ENCODE measurements at places on chromosomes 11 and 22.
A peak's percentile ranks its signal among the peaks of the same experiment; 100 is the strongest.

- no peak for DNase-seq
These were observed 8.2 kb downstream of the PDGFB start for GRCh38 chr22:39236321-39237317.

GRCh38 chr11:11620921-11621572 is 758 bp downstream of the GALNT18 start:
- DNase-seq, result peak; percentile 38

DNA sequence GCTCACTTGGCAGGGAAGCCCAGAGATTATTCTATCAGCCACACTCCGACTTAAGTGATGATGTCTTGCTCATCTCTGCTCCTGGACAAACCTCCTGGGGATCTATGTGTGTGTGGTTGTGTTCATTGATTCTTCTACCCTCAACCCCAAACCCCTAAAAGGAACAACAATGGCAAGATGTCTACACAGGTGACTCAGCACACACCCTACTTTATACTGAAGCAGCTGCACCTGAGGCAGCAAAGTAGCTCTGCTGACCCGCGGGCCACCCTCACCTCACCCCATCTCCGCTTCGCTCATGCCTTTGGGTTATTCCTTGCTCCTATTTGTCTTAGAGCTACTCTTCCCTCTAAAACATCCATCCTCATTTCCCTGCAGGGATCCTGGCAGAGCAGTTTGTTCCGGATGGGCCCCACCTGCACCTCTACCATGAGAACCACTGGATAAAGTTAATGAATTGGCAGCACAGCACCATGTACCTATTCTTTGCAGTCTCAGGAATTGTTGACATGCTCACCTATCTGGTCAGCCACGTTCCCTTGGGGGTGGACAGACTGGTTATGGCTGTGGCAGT is 38.7 kb downstream of the TMEM45B start:
- DNase-seq, result no peak

GRCh38 chr22:44026066-44026629 is 2.0 kb downstream of the PARVB start:
- DNase-seq, result no peak

GRCh38 chr11:34623463-34623862 is 2.6 kb downstream of the EHF start:
- no peak for DNase-seq

GRCh38 chr11:115300660-115301428 is 203.4 kb downstream of the CADM1 start:
- DNase-seq, result no peak

- no peak for DNase-seq
These were observed 1.6 kb downstream of the THY1 start for GRCh38 chr11:119421351-119421750.

- DNase-seq, result no peak
These were observed 124.6 kb downstream of the NXPE2 start for GRCh38 chr11:114802878-114803277.

DNA sequence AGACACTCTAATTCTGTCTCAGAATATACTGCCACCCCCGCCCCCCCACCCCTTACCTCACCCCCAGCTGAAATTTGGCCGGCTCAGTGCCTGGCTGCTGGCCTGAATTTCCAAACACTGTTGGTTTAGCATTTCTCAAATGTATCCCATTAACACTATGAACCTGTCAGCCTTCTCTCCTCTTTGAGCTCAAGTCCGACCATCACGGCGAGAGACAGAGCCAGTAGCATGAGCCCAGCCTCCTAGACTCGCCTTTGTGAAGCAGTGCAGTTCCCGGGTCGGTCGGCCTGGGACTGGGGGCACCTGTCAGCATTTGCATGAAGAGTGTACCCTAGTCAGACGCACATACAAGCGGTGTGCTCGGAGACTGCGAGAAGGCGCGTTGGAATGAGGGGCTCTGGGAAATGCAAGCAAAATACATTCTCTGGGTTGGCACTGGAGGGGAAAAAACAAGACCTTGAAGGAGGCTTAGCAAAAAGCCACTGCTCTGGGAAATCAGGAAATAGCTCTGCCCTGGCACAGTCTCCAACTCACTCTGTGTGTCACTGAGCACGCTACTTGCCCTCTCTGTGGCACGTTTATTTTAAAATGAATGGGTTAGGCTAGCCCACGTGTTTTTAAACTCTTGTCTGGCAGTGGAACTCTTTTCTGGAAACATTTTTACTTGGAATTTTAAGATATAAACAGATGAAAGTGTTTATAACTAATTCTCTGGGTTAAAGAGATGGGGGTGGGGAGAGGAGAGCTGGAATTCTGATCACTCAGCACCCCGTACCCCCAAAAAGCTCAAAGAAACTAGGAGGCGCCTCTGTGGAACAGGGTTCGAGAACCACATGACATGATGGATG is 108.3 kb downstream of the TIMP3 start:
- DNase-seq, result no peak

GRCh38 chr11:15095736-15096228 is 18.9 kb upstream of the INSC start:
- DNase-seq, result no peak

DNA sequence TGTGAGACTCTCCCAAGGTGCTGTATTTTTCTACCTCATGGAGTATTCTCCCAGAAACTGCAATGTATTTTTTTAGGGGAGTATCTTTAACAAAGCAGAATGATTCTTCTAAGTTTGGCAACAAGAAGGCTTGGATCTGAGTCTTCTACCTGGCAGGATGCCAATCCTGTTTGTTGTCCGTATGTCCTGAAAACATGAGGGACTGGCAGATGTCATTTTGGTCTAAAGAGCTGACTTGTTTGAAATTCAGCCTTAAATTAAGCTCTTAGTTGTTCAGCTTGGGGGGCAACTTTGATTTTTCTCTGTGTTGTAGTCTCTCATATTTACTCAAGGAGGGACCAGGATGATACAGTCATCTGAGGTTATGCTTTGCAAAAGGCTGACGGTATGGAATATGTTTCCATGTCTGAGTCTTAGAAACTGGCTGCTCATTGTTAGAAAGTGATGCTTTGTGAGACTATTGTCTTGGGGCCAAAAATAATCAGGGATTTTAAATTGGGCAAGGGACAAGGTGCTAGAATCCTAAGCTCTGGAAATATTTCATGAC is 9.3 kb downstream of the MRPL16 start:
- no peak for DNase-seq

DNA sequence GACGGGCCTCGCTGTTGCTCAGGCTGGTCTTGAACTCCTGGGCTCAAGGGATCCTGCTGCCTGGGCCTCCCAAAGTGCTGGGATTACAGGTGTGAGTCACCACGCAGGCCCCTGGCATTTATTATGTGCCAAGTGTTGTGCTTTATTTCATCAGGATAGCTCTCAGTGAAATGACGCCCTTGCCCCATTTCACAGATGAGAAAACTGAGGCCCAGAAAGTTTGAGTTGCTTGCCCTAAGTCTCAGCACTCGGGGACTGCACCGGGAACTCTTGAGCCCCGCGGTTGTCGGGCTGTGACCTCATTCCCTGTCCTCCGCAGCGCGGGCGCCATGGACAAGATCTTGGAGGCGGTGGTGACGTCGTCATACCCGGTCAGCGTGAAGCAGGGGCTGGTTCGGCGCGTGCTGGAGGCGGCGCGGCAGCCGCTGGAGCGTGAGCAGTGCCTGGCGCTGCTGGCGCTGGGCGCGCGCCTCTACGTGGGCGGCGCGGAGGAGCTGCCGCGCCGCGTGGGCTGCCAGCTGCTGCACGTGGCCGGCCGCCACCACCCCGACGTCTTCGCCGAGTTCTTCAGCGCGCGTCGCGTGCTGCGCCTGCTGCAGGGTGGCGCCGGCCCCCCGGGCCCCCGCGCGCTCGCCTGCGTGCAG is 7.3 kb downstream of the USP35 start:
- DNase-seq, result no peak

DNA sequence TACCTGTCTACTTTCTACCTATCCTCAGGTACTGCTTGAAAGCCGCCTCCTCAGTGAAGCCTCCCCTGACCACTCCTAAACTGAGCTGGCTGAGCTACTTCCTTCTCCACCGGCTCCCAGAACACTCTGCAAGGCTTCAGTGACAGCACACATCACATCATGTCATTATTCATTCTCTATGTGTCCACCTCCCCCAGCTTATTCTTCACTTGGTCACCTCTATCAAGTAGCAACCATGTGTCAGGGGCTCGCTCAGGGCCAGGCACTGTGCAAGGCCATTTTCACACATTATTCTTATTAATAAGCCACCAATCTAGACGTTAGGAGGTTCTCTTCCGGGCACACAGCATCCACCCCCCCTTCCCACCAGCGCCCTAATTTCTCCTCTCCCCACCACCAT is 3.7 kb upstream of the ELFN2 start:
- no peak for DNase-seq

GRCh38 chr22:43263645-43264514 is 76.9 kb upstream of the TTLL12 start:
- no peak for DNase-seq

- DNase-seq, result no peak
These were observed 5.7 kb upstream of the SIDT2 start for GRCh38 chr11:117172724-117173421.

GRCh38 chr11:3674189-3674588 is 3.0 kb upstream of the CHRNA10 start:
- no peak for DNase-seq

GRCh38 chr22:35555483-35555890 is 14.9 kb downstream of the RASD2 start:
- DNase-seq, result no peak

- DNase-seq, result no peak
These were observed 101.5 kb downstream of the TRAF6 start for GRCh38 chr11:36408498-36409136.

- no peak for DNase-seq
These were observed 52.6 kb downstream of the STK33 start for GRCh38 chr11:8541448-8541847.

DNA sequence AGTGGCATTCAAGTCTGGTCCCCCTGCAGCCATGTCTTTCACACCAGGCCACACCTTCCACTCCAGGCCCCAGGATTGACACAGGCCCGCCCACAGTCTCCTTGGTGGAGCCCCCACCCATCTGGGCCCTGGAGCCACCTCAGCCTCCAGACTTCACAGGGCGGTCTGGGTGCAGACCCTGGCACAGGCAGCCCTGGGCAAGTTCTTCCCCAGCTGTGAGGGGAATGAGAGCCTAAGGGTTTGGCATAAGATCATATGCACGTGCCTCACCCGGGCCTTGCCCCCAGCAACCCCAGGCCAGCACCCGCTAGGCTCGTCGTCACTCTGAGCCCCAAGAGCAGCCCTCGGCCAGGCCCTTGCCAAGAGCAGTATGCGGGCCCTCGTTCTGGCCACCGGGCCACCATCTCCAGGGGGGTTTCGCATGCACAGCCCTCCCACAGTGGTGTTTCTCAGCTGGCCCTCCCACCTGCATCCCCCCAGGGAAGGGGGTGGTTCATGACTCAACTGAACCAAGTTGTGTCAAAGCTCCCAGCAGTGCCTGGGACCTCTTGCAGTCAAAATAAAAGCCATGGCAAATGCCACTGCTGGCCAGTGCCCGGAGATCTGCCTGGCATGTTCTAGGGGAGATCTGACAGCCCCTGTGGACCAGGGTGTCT is 70.4 kb upstream of the KCNQ1OT1 start:
- no peak for DNase-seq

DNA sequence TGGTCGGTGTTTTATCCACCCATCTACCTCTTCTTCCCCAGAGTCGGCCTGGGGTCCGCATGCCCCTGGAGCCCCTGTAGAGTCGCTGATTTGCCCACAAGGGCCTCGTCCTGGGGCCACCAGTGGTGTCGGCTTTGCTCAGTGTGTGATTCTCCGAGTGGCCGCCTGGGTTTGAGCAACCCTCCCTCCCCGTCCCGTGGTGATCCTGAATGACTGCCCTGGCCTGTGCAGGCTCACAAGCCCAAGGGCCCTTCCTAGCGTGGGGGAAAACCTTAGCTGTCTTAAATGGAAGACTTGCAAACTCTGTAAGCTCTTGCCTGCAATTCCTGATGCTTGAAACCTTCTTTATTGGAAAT is 128.3 kb downstream of the OSBP2 start:
- no peak for DNase-seq
